ENCODE measurements at places on chromosomes 3 and 15. TPM values are rescaled to one million over a fixed set of nuclear protein-coding genes. Genes with fewer than 3 reads are reported as not detected.
A peak's percentile ranks its signal among the peaks of the same experiment; 100 is the strongest.

GRCh38 chr15:93035953-93036810, 52.8 kb downstream of the RGMA start:
- peak; percentile 30 for DNase-seq

DNA sequence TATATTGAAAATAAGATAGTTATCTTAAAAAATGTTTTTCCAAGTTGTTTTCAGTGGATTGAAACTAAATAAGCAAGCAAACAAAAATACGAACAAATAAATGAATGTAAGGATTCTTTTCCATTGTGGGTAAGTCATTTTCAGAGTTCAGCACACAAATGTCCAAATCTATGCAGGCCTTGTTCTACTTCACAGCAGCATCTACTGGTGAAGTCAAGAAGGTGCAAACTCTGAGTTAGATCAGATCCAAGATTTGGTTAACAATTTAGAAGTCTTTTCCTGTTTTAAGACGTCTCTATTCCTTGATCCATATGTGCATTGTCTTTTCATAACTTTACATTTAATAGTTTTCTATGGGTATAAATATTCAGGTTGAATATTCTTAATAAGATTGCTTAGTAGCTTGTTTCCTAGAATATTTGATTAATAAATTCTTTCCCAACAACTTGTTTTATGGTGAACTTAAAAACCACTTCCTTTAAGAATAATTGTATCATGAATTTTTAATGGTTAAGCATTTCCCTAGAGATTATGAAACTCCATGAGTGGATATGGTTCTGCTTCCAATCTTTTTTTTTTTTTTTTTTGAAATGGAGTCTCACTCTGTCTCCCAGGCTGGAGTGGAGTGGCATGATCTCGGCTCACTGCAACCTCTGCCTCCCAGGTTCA, 10.5 kb downstream of the PTX3 start:
- DNase-seq: no peak

DNA sequence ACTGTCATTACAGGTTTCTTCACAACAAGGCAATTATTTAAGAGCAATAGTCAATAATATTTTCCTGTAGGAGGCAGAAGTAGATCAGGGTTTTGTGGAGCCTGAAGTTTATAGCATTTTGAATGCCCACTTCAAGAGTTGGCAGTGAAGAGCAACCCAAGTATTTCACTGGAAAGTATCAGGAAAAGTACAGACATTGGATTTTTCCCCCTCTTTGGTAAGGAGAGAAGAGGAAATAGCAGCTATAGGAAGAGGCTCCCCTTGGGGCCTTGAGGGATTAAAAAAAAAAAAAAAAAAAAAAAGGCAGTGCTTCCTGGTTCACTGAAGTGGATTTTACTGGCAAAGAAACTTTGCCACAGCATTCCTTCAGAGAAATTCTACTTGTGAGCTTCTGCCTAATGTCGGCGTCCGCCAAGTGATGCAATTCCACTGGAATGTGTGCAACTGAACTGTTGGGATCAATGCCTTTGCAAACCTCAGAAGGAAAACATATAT, 5.7 kb upstream of the CNTN6 start:
- no peak for DNase-seq

- no peak for DNase-seq
Measured at GRCh38 chr15:93164409-93164808, 75.4 kb upstream of the RGMA start.

DNA sequence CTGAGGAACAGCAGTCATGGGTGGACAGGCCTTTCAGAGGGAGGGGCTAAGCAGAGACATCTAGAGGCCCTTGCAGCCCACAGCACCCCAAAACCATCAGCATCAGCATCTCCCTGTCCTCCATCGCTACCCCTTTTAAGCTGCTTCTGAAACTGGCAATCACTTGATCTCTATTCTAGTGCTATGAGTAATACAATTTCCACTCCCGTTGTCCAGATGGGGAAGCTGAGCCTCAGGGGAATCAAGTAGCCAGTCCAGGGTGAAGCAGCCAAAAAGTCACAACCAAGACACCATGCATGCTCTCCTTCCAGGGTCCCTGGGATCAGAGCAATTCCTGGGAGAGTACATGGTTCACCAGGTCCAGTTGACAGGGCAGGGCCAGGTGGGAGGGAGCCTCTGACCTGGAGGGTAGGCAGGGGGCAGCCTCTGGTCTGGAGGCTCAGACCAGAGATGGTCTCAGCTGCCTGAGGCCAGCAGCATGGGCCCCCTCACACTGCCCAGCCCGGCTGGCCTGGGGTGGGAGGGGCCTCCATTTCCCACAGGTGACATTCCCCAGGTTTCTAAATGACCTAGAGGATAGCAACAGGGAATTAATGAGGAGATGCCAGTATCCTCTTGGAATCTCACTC, 30.0 kb downstream of the KLHL25 start:
- no peak for DNase-seq

DNA sequence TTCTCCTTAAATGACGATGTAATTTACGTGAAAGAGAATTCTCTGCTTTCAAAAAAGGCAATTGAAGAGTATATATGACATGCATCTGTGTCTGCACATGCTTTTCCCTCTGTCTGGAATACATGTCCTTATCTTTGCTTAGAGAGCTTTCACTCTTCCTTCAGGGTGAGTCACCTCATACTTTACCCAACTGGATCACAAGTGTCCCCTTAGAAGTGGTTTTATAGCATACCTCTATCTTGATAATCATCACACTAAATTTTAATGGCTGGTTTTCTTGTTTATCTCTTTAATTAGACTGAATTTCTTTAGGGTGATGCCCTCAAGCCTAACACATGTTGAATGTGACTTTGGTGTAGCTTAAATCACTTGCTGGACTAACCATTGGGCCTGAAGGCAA, 178.9 kb downstream of the SV2B start:
- no peak for DNase-seq

DNA sequence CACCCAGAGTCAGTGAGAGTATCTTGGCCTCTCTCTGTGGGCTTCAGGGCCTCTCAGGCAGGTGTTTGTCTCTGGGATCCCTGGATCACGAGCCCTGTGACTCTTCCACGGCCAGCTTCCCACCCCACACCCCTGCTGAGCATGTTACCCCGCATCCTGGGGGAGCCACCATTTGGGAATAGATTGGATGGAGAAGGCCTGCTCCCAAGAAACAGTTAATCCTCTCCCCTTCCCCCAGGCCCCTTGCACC, 15.5 kb upstream of the SRP14 start:
- DNase-seq: no peak

DNA sequence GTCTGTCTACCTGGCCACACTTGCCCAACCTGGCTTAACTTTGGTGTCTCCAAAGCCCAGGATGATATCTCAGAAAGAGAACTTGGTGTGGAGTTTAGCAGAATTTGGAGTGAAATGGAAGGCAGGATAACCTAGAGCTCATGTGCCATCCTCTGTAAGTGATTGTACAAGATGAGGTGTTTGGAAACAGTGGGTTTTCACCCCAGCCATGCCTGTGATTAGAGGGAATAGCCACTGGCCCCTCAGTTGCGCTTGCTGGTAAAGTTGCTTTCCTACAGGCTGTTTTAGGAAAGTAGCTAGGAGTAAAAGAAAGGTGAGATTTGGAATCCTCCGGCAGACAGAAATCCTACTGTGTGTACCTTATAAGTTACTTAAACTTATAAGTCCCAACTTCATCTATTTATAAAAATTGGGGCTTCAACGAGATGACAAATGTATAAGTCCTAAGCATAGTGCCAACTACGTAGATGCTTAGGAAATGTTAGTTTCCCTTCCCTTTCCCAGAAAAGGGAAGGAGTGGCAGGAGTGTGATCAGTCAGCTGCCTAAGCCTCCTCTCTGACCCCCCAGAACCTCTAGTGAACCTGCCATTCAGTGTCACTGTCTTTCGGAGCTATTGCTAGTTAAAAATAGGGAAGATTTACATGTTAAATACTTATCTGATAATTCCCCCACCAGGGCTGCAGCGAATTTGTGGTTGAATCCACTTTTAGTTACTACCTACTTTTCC, 13.4 kb upstream of the BMF start:
- DNase-seq: no peak

DNA sequence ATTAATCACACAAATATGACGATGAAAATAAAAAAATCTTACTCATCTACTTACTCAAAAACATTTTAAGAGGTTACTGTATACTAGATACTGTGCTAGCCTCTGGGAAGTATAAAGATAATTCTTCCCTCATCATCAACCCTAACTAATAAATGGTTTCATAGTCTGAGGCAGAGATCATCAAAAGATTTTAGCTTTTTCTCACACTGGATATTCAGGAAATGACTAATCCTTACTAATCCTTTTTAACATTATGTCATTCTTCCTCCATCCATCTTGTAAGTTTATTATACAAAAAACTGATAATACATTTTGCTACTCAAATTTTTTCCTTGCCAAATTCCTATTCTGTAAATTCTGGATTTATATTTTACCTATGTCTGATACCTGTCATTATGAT, 29.7 kb downstream of the ACAD11 start:
- DNase-seq: no peak

DNA sequence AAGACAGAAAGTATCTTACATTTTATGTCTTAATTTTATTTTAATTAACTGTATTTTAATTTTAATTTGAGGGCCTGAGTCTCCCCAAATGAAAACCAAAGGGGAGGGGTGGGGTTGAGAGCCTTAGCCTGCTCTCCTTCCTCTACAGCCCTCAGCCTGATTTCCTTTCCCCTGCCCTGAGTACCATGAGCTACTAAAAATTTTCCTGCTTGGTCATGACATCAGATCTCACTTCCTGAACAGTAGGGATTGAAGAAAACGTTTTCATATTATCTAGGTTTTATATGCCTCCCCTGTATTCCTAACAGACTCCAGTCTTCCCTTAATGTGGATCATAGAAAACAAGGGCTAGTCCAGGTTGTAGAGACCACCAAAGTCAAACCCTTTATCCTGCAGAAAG, 133.9 kb downstream of the MYLK start:
- no peak for DNase-seq

DNA sequence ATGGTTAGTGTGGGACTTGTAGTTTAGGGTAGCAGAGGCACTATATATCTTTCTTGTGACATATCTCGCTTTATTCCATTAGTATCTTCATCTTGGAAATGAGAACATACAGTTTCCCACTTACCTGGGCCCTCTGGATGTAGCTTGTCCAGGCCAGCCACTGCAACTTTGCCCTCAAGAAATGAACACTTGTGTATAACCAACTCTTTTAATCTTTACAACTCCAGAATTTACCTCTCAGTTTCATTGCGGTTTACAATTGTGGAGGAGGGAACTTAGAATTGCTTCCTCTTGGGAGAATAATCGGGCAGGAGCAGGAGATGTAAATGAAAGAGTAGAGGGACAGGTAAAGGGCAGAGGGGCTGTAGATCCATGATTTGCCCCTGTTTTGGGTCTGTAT, 18.4 kb upstream of the TRA2B start:
- no peak for DNase-seq

The KLF15 gene
- polyA plus RNA-seq: 13.3 TPM

The CASR gene
- 27.2 TPM for polyA plus RNA-seq

The SLC22A14 gene
- polyA plus RNA-seq: 0.57 TPM

The OR5K2 gene
- polyA plus RNA-seq: not detected

The CLDN11 gene
- polyA plus RNA-seq: 212 TPM

The TMOD2 gene
- 5.0 TPM for polyA plus RNA-seq

The TTC23 gene
- 30.7 TPM for polyA plus RNA-seq

The TRAT1 gene
- polyA plus RNA-seq: not detected

The CYP1A2 gene
- polyA plus RNA-seq: 0.19 TPM

Measured in right renal pelvis (tissue), 4 donors.